ENCODE measurements at places on chromosomes 4 and X. TPM values are rescaled to one million over a fixed set of nuclear protein-coding genes. Genes with fewer than 3 reads are reported as not detected.

The TLR10 gene
- total RNA-seq, result not detected

The PRKG2 gene
- total RNA-seq, result 1.9 TPM

The ADGRG2 gene
- total RNA-seq, result 6.8 TPM

The FRAS1 gene
- 58.5 TPM for total RNA-seq

The DCAF12L2 gene
- total RNA-seq, result 1.2 TPM

The LRAT gene
- total RNA-seq, result 20.4 TPM

The RBBP7 gene
- total RNA-seq, result 239 TPM

The TAF7L gene
- not detected for total RNA-seq

The GPRASP2 gene
- total RNA-seq, result 13.9 TPM

The XAGE2 gene
- not detected for total RNA-seq

The CCDC158 gene
- 0.09 TPM for total RNA-seq

The FHL1 gene
- total RNA-seq, result 20.0 TPM

The ANK2 gene
- total RNA-seq, result 30.5 TPM

The BEND2 gene
- not detected for total RNA-seq

The TLR2 gene
- 0.90 TPM for total RNA-seq

The N4BP2 gene
- total RNA-seq, result 36.4 TPM

The BEX1 gene
- total RNA-seq, result 51.7 TPM

The RS1 gene
- not detected for total RNA-seq

The C4orf50 gene
- 0.17 TPM for total RNA-seq

The ETDA gene
- not detected for total RNA-seq

The FREM3 gene
- total RNA-seq, result not detected

The AFM gene
- total RNA-seq, result not detected

The SULT1B1 gene
- total RNA-seq, result not detected

The ARMCX1 gene
- total RNA-seq, result 22.4 TPM

The MAOA gene
- total RNA-seq, result 0.44 TPM

The TMEM271 gene
- total RNA-seq, result not detected

The NHS gene
- total RNA-seq, result 8.0 TPM

The MAGEB17 gene
- total RNA-seq, result 0.74 TPM

The CENPVL1 gene
- 2.8 TPM for total RNA-seq
